K562 (cell line): ENCODE measurements at places on chromosomes 3 and 15. TPM values are rescaled to one million over a fixed set of nuclear protein-coding genes. Genes with fewer than 3 reads are reported as not detected.
A peak's percentile ranks its signal among the peaks of the same experiment; 100 is the strongest.

Gene FANCD2OS
- total RNA-seq, result not detected in 2 replicates

GRCh38 chr15:25441111-25441510, 2.3 kb upstream of the UBE3A start:
- no peak overlapping the region for H3K4me3 ChIP-seq
- DNase-seq, result no peak
- H3K27ac ChIP-seq, result no peak overlapping the region
- peaks cover 10% of the 10 kb centered on the region; the same call in 1 of the 3 replicates for H3K36me3 ChIP-seq
- peaks cover 4% of the 10 kb centered on the region; the same call in 1 of the 2 replicates for H3K4me1 ChIP-seq

DNA sequence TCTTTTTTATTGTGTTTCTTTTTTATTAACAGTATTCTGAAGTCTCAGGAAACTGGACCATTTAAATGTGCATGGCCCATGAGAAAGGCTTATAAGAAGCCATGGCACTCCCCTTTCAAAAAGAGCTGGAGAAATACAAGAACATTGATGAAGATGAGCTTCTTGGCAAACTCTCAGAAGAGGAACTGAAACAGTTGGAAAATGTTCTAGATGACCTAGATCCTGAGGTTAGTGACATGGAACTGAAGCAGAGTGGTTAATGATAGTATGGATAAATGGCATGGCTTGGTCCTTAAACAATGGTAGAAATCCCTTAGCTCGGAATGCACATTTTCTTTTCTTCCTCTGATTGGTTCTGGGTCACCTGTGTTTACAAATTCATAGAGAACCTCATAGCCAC, 14.9 kb downstream of the TMOD2 start:
- H3K4me3 ChIP-seq, result no peak overlapping the region
- DNase-seq, result no peak
- no peaks in the 10 kb centered on the region; the same call in 1 of the 2 replicates for H3K4me1 ChIP-seq

DNA sequence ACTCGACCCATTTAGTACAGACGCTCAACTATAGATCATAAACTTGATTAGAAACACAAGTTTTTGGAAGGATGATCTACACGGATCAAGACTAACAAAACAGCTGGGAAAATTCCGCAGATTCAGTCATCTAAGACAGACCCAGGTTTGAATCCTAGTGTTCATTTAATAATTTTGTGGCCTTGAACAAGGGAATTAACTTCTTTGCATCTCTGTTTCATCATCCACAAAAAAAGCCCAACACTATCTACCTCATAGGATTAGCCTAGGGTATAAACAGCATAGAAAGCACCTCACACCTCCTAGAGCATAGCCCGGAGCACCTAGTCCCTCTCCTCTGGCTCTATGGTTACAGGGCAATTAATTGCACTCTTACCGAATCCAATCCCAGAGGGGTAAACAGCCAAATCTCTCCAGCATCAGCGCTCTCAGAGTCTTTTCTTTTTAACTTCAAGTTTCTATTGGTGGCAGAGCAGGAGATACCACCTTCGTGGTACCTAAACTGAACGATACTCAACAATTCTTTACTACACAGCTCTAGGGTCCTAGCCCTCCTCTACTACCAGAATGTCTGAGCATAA, 3.5 kb downstream of the TBL1XR1 start:
- no peak for DNase-seq
- H3K27ac ChIP-seq, result peak overlapping the region; percentile 100
- H3K27me3 ChIP-seq, result no peaks in the 10 kb centered on the region
- H3K36me3 ChIP-seq, result peaks cover 20% of the 10 kb centered on the region
- peak overlapping the region; percentile 93 for H3K4me3 ChIP-seq

DNA sequence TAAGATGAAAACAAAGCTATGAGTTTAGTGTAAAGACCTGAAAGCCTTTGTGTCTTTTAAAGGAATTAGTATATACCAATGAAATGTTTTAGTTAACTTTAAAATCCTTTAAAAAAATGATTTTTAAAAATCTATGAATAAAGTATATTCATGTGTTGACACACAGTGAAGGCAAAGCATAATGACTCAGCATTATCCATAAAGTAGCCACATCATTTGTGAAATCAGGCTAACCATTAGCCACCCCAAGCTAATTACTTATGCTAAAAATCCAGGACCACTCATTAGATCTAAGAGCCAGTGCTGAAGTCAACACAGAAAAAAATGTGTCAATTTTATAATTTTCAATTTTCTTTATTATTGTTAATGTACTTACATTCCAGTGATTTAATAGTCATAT, 310.2 kb downstream of the TBC1D5 start:
- H3K4me1 ChIP-seq, result no peaks in the 10 kb centered on the region; the same call in 2 of the 3 replicates
- DNase-seq, result no peak
- no peaks in the 10 kb centered on the region for H3K36me3 ChIP-seq
- H3K4me3 ChIP-seq, result no peak overlapping the region
- no peak overlapping the region for H3K27ac ChIP-seq

- no peaks in the 10 kb centered on the region for H3K36me3 ChIP-seq
- peaks cover 3% of the 10 kb centered on the region for H3K4me1 ChIP-seq
- DNase-seq, result no peak
Measured at GRCh38 chr15:66959875-66960274, 105.5 kb upstream of the SMAD3 start.

GRCh38 chr15:58436552-58436951, 4.8 kb downstream of the LIPC start:
- no peak overlapping the region for H3K27ac ChIP-seq
- no peak overlapping the region for H3K4me3 ChIP-seq
- DNase-seq, result no peak
- no peaks in the 10 kb centered on the region for H3K36me3 ChIP-seq

Gene ITGA11
- total RNA-seq, result not detected in 2 replicates

Gene SST
- total RNA-seq, result not detected in 2 replicates

DNA sequence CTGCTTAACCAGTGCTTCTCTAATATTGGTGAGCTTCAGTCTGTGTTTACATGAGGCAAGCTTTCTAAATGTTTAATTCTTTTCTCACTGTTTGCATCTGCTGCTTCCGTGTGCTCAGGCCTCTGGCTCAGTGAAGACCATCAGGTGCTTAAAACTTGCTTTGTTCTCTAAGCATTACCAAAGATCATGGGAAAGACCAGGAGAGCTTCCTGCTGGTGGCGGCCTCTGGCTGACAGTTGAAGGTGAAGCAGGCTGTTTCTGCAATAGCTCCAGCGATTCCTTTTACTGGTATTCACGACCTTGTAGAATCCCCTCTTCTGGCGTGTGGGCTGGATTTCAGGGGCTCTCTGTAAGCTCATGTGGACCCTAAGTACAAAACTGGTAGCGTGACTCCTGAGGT, 45.1 kb downstream of the EDEM1 start:
- H3K36me3 ChIP-seq, result no peaks in the 10 kb centered on the region
- DNase-seq, result no peak
- H3K27ac ChIP-seq, result no peak overlapping the region
- H3K27me3 ChIP-seq, result peaks cover 56% of the 10 kb centered on the region; the same call in 2 of the 3 replicates

- H3K27ac ChIP-seq, result no peak overlapping the region
- no peaks in the 10 kb centered on the region; the same call in 2 of the 3 replicates for H3K27me3 ChIP-seq
- no peak overlapping the region for H3K4me3 ChIP-seq
- DNase-seq, result no peak
Measured at GRCh38 chr3:10600296-10600714, 94.9 kb upstream of the ATP2B2 start.

Gene C3orf20
- total RNA-seq, result not detected in 2 replicates

GRCh38 chr3:17166369-17166768, 281.6 kb downstream of the PLCL2 start:
- no peak overlapping the region for H3K27ac ChIP-seq
- H3K27me3 ChIP-seq, result no peaks in the 10 kb centered on the region
- H3K4me3 ChIP-seq, result no peak overlapping the region
- H3K36me3 ChIP-seq, result peaks cover 7% of the 10 kb centered on the region
- H3K4me1 ChIP-seq, result no peaks in the 10 kb centered on the region

- H3K4me1 ChIP-seq, result peaks cover 21% of the 10 kb centered on the region
- no peaks in the 10 kb centered on the region for H3K27me3 ChIP-seq
- no peaks in the 10 kb centered on the region; the same call in 2 of the 3 replicates for H3K36me3 ChIP-seq
- no peak for DNase-seq
- H3K4me3 ChIP-seq, result no peak overlapping the region
Measured at GRCh38 chr15:66760968-66761725, 59.1 kb downstream of the SMAD6 start.
